ENCODE measurements at places on chromosomes 13 and 19.

DNA sequence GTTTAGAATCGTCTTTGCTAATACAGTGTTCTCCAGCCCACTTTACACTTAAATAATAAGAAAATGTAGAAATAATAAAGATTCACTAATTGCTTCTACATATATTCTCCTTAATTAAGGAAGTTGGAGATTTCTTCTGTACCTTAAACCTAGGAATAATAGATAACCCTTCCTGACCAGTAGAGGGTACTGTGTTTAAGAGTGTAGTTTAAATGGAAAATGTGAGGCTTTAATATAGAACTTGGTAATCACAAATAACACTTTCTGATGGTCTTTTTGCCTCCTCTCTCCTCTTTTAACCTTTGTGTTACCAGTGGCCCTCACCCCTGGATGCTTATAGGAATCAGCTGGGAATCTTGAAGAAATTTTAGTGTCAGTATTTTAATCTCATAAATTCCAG lies 20.7 kb downstream of the POMP start:
- no peak for DNase-seq

GRCh38 chr19:14818588-14818987 lies 16.4 kb downstream of the OR7A5 start:
- no peak for DNase-seq

- no peak for DNase-seq
Measured at GRCh38 chr13:75764251-75764925, 128.3 kb downstream of the LMO7 start.

- DNase-seq, result no peak
Measured at GRCh38 chr13:109412283-109412901, 374.0 kb downstream of the IRS2 start.

DNA sequence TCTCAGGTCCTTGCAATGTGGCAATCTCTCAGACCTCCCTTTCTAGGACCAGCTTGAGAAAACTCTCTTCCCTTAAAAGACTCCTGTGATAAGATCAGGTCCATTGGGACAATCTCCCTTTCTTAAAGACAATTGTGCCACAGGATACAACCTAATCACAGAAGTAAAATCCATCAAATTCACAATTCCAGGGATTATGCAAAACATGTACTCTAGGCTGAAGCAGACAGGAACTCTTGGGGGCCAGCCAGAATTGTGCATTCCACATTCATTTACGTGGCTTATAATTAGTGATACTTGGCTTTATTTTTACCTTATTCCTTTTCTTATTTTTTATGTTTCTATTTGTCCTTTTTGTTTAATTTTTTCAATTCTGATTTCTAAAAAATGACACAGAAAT lies 257.9 kb downstream of the KLF12 start:
- DNase-seq, result no peak

DNA sequence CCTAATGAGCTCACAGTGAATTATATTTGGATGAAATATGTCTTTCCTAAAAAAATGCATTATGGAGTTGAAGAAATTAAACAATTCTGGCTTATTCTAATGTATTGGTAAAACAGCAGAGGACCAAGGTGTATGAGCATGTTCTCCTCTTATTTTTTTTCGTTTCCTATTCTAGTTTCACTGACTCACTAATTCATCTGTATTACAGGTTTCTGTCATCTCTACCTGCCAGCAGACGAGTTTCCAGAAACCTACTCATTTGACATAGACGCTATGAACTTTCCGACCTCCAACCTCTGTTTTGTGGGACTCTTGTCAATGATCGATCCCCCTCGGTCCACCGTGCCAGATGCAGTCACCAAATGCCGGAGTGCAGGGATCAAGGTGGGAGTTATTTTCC lies 20.3 kb downstream of the ATP12A start:
- no peak for DNase-seq

GRCh38 chr19:33493401-33494275 lies 28.0 kb downstream of the PEPD start:
- no peak for DNase-seq

DNA sequence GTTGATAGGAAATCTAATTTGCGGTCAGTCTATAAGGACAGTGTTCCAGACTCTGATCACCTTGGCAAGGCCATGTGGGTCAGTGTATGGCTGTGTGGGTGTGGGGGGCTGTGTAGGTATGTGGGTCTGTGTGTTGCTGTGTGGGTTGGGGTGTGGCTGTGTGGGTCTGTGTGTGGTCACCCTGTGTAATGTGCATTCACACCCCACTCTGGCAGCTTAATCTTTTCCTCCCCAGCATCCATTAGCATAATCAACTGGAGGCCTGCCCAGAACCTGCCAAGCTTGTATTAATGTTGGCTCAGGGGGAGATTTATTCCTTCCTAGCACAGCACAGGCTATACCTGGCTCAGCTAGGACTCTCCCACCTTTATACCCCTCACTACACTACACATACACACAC lies 203.2 kb downstream of the TUBA3C start:
- DNase-seq, result no peak

GRCh38 chr13:83125791-83126190 lies 756.5 kb downstream of the SLITRK1 start:
- no peak for DNase-seq

GRCh38 chr13:100464006-100464405 lies 124.6 kb downstream of the GGACT start:
- no peak for DNase-seq

GRCh38 chr13:97276862-97277269 lies 54.7 kb downstream of the MBNL2 start:
- DNase-seq, result no peak

- no peak for DNase-seq
Measured at GRCh38 chr19:52691215-52691610, 43.6 kb downstream of the ZNF611 start.

- no peak for DNase-seq
Measured at GRCh38 chr13:80671773-80672172, 330.8 kb upstream of the SPRY2 start.
